Non-pigmented ciliary epithelial cell (primary cell): ENCODE measurements at places on chromosomes 5 and 9.

- DNase-seq: no peak
These were observed 21.4 kb downstream of the SEMA4D start for GRCh38 chr9:89476546-89476945.

GRCh38 chr5:8234179-8234770 is 365.3 kb downstream of the MTRR start:
- DNase-seq: no peak

- DNase-seq: no peak
These were observed 131.2 kb upstream of the LMX1B start for GRCh38 chr9:126482361-126483044.

DNA sequence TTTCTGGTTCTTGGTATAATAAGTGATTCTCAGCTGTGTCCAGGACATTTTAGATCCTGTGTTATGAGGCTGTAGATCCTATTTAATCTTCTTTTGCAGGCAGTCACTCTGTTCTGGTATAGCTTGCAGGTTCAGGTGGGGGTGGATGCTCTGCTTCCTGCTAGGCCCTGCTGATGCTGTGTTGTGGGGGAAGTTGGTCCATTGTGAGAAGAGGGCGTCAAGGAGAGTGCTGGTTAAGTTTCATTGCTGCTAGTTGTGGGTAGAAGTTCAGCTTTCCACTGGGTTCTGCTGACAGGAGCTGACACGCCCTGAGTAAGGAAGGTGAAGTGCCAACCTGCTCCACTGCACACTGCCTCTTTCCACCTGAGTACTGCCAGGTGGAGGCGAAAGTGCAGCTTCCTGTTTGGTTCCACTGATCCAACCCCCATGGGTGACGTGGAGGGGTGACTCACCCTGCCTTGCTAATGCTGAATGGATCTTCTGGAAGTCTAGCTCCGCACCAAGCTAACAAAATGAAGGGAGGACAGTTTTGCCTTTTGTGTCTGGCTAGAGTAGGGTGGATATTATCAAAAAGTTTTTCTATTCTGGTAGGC is 16.3 kb downstream of the NMRK1 start:
- no peak for DNase-seq

- DNase-seq: no peak
These were observed 226.4 kb upstream of the DAP start for GRCh38 chr5:10987276-10987924.

DNA sequence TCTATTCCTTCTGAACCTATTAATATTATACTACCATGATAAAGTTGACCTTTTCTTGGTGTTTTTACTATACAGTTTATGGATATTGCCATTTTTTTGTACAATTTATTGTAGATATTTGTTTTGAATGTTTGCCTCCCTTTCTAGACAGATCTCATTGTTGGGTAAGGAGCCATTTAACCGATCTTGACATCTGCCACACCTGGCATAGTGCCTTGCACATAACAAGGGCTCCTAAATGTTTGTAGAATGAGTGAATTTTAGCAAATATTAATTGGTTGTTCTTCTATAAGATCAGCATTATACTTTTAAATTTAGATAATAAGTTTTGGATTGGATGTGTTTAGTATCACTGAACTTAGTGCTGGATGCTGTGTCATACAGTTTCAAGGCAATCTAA is 175.3 kb downstream of the GDNF start:
- DNase-seq: no peak

- DNase-seq: no peak
These were observed 900.0 kb upstream of the CDH10 start for GRCh38 chr5:25544652-25545249.

GRCh38 chr9:121308765-121309164 is 40.8 kb downstream of the GSN start:
- DNase-seq: no peak

- no peak for DNase-seq
These were observed 865.0 kb upstream of the ACO1 start for GRCh38 chr9:31519424-31519823.

DNA sequence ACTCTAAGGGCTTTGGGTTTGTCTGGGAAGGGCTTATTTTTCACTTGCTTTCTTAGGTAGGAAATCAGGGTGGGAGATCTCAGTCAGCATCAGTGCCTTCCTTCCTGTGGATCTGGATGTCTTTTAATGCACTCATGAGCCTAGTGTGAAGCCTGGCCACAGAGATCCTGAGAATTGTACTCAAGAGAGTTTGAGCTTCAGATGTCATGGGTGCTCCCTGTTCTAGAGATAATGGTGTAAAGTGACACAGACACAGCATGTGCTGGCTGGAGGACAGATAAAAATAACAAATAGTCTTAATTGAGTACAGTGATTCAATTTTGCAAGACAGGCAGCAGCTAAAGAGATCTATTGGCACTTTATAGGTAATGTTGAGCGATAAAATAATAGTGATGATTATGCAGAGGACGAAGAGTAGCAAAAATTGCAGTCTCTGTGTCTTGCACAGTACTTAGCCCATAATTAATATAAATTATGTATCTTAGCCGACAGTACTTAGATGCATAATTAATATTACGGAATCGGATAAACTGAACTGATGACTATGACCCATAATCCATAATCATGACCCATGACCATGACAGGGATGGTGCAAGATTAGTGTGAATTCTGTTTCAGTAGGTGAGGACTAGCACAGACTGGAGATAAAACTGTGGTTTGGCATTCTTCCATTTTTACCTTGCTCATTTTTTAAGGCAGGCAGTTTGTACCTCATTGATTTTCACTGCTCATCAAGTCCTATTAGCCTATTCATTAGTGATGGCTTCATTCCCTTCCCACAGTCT is 408.7 kb upstream of the PIK3R1 start:
- no peak for DNase-seq

- peak; percentile 11 for DNase-seq
These were observed 99.4 kb downstream of the MTREX start for GRCh38 chr5:55407059-55407684.

GRCh38 chr5:9437741-9438240 is 108.1 kb downstream of the SEMA5A start:
- DNase-seq: peak; percentile 71

- no peak for DNase-seq
These were observed 13.6 kb downstream of the TMEM268 start for GRCh38 chr9:114624677-114625076.

DNA sequence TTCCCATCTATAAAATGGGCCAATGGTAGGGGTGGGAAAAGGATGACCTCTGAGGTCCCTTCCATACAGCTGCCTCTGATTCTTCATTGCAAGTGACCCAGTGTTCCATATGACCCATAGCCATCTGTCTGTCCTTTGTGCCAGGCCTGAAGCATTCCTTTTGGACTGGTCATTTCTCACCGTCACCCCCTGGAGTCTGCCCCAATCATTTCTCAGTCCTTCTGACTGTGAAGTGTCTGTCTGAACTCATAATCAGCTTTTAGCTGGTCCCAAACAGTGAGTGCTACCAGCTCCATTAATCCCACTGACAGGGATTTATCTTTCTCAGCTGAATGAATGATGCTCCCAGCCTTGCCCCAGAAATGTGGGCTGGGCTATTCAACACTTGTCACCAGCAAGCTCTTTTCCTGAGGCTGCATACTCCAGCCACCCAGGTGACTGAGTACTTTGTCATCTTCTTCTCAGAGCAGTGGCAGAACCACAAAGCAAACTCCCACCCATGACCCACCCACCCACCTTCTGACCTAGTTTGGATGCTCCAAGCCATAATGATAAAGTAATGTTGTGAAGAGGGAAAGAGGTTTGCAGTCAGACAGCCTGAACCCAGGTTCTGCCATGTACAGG is 37.4 kb downstream of the KCNIP1 start:
- DNase-seq: no peak

DNA sequence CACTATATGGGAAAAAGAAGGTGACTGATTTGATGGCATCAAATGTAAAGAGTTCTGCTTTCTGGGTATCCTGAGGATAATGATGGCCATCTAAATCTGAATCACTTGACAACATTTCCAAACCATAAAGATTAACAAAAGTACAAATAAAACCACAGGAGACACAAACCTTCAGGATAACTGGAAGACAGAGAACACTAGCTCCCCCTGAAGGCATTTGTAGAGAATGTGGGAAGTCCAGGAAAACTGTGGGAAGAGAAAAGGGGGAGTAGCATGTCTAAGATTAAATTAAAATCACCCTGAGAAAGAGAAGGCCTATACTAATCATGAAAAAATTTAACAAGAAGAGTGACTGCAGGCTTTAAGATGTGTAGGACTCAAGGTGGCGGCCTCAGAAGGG is 116.2 kb downstream of the PRELID2 start:
- DNase-seq: peak; percentile 8

DNA sequence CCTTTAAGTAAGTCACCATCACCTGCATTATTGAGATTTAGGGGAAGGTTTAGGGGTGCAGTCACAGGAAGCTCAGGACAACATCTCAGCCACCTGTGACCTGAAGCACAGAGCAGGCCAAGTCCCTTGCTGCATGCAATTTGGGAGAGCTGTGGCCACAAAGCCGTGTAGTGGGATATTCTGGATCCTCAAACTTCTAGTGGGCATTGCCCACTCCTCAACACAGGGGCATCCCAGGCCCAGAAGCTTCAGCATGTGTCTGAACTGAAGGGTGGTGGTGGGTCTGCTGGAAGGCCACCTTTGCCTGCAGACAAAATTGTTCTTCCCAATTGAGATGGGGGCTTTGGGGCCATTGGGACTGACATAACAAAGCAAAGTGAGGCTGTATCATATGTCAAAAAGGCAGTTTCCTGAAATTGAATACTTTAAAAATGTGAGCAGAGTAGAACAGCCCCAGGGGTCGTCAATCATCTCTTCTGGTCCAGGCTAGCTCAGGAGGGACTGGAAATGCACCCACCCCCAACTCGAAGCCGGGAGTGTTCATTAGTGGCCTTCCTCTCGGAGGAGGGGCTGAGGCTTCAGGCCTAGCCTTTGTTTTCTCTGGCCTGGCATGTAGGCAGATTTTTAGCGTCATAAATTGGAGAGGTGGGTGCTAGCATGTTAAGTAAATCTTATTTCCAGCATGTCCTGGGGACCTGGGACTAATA is 2.8 kb upstream of the GADD45G start:
- no peak for DNase-seq

DNA sequence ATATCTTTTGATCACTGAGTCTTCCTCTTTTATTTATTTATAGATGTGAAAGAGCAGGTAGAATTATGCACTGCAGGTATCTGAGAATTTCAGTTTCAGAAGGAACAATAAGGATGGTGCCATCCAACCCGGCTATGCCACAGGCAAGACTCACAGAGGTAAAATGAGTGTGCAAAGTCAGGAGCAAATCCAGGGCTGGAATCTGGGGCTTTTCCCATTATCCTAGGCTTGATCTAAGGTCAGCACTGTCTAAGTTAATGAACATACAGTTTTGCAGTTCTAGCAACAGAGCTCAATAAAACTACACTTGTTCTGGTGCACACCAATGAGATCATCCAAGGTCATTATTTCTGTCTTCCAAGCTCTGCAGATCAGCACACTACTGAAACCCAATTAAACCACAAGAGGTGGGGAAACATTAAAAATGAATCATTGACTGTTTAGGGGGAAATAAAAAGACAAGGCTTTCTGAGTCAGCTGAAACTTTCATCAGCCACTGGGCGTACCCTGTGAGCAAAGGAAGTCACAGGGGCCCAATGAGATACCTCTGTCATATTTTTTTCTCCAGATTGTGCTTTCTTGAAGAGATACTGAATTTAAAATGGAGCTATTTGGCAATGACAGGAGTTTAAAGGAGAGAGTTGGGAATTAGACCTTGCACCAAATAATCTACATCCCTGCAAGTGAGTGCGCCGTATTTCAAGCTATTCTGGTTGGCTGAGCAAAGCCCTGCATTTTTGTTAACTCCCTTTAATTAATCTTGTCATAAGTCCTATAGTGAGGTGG is 662.2 kb upstream of the ZNF608 start:
- DNase-seq: peak; percentile 74

- no peak for DNase-seq
These were observed 1.6 kb upstream of the TXN start for GRCh38 chr9:110257956-110258355.

- DNase-seq: peak; percentile 9
These were observed 617.4 kb downstream of the SLCO4C1 start for GRCh38 chr5:101678481-101679193.

- DNase-seq: no peak
These were observed 4.3 kb upstream of the LRRC14B start for GRCh38 chr5:187042-187431.
